ENCODE measurements at places on chromosomes 5 and 9.
A peak's percentile ranks its signal among the peaks of the same experiment; 100 is the strongest.

DNA sequence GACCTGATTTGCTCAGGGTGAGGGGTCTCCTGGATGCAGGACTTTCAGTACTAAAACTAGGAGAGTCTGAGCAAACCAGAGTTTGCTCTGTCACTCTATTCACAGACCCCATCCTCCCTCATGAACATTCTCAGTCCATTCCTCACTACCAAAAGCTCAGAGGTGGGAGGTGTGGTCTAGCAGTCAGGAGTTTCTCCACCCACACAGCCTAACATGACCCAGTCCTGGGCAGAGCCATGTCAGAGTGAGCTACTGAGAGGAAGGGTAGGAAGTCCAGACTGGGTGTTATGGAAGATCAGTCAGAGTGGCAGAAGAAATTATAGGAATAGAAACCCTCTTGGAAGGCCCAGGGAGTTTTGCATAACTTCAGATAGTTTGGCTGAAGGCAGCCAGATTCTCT lies 113.3 kb upstream of the GRAMD2B start:
- no peak for DNase-seq

GRCh38 chr5:43555895-43556606 lies 826 bp downstream of the PAIP1 start:
- DNase-seq, result peak; percentile 17

GRCh38 chr9:21854594-21854993 lies 52.2 kb downstream of the MTAP start:
- no peak for DNase-seq

DNA sequence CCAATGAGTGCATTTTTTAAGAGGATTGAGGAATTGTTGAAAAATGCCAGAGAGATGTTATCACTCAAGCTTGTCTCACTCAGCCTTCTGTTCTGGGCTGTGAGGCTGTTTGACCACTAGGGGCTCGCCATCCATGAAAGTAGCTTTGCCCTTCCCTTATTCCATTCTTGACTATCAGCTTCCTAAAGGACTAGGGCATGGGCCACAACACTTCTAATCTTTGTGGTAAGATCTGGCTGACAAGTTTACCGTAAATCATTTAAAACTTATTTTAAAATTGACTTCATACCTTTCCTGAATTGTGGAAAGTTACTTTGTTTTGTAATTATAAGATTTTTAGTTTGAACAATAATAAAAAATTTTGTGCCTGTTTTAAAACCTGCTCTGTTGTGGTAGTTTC lies 49.5 kb downstream of the TJP2 start:
- no peak for DNase-seq

- no peak for DNase-seq
These were observed 54.5 kb downstream of the PFDN1 start for GRCh38 chr5:140248414-140248813.

- no peak for DNase-seq
These were observed 2.7 kb upstream of the LCN12 start for GRCh38 chr9:136949239-136949816.

- no peak for DNase-seq
These were observed 132.7 kb downstream of the PDE4D start for GRCh38 chr5:59760785-59761348.

DNA sequence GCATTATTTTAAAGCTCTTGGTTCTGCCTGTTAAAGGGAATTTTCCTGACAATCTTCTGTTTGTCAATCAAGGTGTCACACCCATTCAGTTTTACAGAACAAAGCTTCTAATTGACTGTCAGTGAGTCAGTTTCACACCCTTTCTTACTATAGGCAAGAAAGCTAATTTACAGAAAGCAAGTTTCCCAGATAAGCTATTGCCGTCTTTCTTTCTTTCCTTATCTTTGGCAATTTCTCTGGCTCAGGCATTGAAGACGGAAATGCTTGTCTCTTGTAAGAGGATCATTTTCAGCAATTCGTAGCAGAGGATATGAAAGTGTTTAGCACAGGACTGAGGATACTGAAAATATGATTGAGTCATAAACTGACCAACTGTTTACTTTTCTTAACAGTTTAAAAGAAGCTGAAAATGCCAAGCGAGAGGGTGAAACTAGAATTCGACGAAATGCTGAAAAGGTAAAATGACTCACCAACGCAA lies 27.0 kb downstream of the SPINK5 start:
- no peak for DNase-seq

GRCh38 chr5:179900711-179901110 lies 7.0 kb downstream of the TBC1D9B start:
- DNase-seq, result no peak

GRCh38 chr9:128899566-128900322 lies 17.8 kb downstream of the LRRC8A start:
- no peak for DNase-seq

- DNase-seq, result no peak
These were observed 26.9 kb downstream of the HMGCR start for GRCh38 chr5:75363726-75364495.

- DNase-seq, result no peak
These were observed 349.1 kb downstream of the ZNF608 start for GRCh38 chr5:124397317-124397716.

DNA sequence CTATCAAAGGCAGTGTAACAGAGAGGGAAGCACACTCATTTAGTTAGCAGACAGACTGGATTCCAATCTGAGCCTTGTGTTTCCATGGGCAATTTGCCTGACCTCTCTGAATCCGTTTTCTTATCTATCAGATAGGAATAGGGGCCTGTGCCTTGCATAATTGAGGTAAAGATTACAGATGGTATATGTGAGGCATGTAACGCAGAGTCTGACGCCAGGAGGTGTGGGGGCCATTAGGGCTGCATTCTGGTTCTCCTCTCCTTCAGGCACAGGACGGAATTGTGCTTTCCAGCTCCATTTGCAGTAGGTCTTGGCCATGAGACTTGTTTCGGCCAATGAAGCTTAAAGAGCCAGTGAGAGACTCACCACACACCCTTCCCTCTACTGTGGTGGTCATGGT lies 97.6 kb downstream of the FRMD3 start:
- no peak for DNase-seq

- DNase-seq, result no peak
These were observed 23.4 kb downstream of the ANKRA2 start for GRCh38 chr5:73542020-73542419.

DNA sequence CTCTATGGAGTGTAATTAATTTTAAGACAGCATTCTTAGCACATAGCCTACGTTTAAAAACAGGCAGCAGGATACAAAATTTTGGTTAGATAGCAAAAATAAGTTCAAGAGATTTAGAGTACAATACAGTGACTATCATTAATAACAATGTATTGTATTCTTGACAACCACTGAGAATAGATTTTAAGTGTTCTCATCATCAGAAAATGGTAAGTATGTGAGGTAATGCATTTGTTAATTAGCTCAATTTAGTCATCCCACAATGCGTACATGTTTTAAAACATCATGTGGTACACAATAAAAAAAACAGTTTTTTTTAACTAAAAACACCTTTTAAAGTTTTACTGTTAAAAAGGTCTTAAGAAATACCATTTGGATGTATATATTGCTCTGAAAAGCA lies 94.2 kb downstream of the MUSK start:
- no peak for DNase-seq

- DNase-seq, result no peak
These were observed 34.7 kb upstream of the PDZD2 start for GRCh38 chr5:31604240-31604639.

GRCh38 chr5:18394443-18394804 lies 760.2 kb downstream of the TAF11L14 start:
- no peak for DNase-seq

DNA sequence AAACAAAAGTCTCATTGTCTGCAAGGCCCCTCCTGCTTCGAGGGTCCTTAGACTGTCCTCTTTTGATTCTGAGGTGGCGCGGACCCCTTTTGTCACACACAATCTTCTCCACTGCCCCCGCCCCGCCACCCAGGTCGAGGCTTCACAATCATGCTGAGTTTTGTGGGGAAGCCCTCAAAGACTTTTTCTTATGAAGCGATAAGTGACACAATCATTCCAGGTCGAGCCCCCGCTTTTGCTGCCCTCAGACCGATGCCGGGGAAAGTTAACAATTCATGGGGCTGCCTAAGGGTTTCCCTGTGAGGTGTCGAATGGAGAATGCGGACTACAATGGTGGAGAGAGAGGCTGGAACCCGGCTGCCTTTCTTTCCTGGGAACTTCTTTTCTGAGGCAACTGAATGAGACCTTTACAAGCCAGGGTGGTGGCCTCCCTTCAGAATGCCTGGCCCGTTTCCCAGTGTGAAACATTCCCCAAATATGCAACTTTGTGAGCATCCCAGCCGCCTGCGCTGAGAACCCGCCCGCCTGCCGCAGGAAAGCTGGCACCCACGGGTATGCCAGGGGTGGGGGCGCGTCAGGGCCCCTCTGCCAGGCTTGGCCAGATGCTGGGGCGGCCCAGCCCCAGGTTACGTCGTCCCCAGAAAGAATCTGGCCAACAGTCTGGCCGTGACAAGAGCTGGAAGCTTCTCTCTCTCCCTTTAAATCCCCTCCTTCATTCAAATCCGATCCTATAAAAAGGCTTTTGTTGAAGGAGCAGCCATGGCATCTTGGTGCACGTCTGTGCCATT lies 71.9 kb downstream of the MAP1B start:
- DNase-seq, result no peak

DNA sequence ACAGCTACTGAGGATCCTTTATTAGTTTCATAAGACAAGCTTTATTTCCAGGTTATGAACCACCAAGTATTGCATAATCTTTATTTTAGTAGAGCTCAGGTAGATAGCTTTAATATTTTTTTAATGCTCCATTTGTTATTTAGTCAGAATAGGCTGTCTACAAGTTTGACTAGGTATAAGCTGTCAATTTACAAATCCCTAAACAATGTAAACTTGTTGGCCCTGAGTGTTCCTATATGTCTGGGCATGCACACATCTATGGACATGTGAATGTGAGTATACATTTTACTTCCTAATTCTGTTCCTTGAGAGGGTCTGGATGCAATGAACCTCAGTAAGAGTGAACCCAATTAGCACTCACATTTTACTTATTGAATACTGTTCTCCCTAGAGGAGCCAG lies 722.2 kb upstream of the PTPRD start:
- DNase-seq, result no peak

- no peak for DNase-seq
These were observed 50.7 kb upstream of the SLC25A51 start for GRCh38 chr9:37954581-37954981.

DNA sequence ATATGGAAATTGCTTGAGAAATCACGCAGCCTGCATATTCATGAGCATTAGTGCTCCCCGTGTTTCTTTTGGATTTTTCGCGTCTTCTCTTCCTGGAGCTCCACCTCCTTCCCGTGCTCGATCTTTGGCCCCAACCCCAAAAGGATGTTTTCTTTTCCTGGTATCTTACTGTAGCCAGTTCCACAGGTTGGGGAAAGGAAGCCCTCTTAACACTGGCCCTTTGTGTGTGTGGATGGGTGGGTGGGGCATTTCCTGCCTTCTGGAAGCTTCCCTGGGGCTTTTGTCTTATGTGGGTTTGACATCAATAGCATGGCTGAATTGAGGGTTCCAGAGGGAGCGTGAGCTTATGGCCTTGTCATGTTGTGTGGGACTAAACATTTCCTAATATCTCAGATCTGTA lies 21.9 kb downstream of the STXBP1 start:
- no peak for DNase-seq

- DNase-seq, result no peak
These were observed 25.5 kb downstream of the OTULINL start for GRCh38 chr5:14607104-14607503.

DNA sequence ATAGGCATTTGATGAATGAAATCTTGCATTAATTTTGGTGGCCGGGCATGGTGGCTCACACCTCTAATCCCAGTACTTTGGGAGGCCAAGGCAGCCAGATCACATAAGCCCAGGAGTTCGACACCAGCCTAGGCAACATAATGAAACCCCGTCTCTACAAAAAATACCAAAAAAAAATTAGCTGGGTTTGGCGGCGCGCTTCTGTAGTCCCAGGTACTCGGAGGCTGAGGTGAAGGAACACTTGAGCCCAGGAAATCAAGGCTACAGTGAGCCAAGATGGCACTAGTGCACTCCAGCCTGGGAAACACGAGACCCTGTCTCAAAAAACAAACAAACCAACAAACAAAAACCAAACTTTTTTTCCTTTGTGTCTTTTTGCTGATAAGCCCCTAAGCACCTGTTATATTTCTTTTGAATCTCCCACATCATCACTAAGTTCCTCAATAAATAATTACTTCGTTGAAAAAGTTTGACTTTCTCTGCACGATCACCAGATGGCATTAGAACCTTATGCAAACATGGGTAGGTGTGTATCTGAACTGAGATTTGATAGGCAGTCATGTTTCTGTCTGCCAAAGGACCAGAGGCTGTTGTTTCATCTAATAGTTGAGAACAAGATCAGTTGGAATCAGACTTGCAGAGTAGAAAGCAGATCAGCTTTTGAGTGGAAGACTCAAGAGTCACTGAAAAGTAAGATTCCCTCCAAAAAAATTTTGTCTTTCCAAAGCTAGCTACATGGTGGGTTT lies 5.5 kb upstream of the MATR3 start:
- no peak for DNase-seq

DNA sequence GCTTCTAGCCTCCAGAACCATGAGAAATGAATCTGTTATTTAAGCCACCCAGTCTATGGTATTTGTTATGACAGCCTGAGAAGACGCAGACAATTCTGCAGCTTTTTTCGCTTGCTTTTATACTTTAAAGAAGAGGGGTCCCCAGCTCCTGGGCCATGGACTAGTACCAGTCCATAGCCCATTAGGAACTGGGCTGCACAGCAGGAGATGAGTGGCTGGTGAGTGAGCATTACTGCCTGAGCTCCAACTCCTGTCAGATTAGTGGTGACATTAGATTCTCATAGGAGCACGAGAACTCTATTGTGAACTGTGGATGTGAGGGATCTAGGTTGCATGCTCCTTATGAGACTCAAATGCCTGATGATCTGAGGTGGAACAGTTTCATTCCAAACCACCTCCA lies 151.7 kb downstream of the PTTG1 start:
- DNase-seq, result no peak

GRCh38 chr5:147666419-147666818 lies 116.1 kb downstream of the JAKMIP2 start:
- DNase-seq, result no peak

- no peak for DNase-seq
These were observed 343.0 kb upstream of the EDIL3 start for GRCh38 chr5:84727708-84728107.

GRCh38 chr9:128887914-128888350 lies 6.0 kb downstream of the LRRC8A start:
- DNase-seq, result no peak

DNA sequence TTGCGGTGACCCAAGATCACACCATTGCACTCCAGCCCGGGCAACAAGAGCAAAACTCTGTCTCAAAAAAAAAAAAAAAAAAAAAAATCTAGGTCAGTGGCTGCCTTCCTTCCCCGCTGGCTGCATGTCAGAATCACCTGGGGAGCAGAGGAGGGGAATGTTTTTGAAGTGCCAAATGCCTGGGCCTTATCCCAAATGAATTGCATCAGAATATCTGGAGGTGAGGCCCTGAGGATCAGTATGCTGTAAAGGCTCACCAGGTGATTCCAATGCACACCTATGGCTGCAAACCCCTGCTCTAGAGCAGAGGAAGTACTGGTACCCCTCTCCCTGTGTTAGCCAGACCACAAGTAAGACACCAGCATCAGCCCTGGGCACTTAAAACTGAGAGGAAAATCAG lies 44.7 kb upstream of the GABRP start:
- no peak for DNase-seq
